ENCODE measurements at places on chromosomes 13 and 19.

GRCh38 chr13:77345150-77345780, 18.4 kb upstream of the MYCBP2 start:
- DNase-seq = no peak

GRCh38 chr19:32469795-32470194, 64.2 kb downstream of the DPY19L3 start:
- no peak for DNase-seq

- no peak for DNase-seq
These were observed 101.6 kb downstream of the IRS2 start for GRCh38 chr13:109684824-109685202.

- no peak for DNase-seq
These were observed 21.5 kb upstream of the MEDAG start for GRCh38 chr13:30884543-30884942.

DNA sequence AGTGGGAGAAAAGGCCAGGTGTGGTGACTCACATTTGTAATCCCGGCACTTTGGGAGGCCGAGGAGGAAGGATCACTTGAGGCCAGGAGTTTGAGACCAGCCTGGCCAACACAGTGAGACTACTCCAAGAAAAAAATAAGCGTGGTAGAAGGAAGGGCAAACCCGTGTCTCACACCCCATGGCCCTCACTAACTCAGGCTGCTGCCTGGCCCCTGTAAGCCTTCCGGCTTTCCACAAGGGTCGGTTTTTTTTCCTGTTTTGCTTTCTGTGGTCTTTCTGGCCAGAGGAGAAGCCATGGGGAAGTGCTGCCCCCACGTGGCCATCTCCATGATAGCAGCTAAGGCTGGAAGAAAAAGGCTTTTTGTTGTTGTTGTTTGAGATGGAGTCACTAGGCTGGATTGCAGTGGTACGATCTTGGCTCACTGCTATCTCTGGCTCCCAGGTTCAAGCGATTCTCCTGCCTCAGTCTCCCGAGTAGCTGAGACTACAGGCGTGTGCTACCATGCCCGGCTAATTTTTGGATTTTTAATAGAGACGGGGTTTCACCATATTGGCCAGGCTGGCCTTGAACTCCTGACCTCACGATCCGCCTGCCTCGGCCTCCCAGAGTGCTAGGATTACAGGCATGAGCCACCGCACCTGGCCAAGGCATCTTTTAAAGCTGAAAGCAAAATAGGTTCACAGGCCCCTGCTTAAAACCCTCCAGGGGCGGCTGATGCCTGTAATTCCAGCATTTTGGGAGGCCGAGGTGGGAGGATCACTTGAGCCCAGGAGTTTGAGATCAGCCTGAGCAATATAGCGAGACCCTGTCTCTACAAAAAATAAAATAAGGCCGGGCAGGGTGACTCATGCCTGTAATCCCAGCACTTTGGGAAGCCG, 7.5 kb upstream of the ARHGEF18 start:
- DNase-seq = peak; percentile 87

DNA sequence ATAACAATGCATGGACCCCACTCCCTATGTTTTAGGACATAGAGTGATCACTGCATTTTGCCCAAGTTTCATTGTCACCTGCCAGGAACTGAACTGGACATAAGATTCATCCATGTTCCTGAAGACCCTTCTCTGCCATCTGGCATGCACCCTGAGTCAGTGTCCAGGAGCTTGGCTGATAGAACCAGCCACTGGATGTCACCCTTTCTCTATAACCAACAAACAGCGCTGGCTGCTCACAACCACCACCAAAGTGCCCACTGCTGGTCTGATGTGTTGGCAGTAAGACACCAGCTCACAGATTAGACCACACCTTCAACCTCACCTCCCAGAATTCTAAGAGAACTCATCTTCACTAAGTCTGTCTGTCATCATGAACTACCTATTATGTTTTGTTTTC, 333.4 kb downstream of the ITGBL1 start:
- no peak for DNase-seq

- no peak for DNase-seq
These were observed 25.9 kb downstream of the LATS2 start for GRCh38 chr13:21035498-21035897.

DNA sequence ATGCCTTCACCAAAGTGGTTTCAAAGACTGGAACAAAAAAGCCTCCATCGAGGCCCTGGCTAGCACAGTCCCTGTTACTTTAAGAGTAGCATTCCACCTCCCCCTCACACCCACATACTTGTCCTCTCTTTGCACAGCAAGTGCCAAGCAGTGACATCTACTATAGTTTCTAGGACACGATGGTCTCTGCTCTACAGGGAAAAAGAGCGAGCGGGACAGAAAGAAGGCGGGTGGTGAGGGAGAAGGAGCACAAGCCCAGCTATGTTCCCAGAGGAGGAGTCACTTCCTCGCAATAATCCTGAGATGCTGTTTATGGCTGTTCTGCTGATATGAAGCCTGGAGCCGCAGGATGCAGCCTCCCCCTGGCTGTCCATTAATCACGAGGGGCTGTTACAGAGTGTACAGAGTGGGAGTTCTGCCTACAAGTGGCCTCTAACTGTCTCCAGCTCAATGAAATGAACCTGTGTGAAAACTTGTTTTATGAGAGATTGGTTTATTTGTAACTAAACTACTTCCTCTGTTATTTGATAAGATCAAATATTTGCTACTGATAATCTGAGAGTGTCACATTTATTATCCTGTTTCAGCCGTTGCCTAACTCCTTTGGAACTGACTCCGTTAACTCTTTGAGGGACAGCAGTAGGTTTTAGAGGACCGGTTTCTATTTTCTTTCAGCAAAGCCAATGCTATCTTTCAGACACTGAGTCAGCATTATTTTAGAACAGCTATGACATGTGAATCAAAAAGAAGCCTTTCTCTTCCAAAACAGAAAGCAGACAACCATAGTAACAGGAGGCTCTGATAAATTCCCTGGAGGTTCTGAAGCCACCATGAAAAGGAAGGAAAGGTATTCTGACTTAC, 208.0 kb downstream of the SPRY2 start:
- peak; percentile 72 for DNase-seq

GRCh38 chr13:114081761-114082681, 50.4 kb downstream of the RASA3 start:
- peak; percentile 55 for DNase-seq

GRCh38 chr19:35491836-35492360, 1.6 kb upstream of the KRTDAP start:
- no peak for DNase-seq

DNA sequence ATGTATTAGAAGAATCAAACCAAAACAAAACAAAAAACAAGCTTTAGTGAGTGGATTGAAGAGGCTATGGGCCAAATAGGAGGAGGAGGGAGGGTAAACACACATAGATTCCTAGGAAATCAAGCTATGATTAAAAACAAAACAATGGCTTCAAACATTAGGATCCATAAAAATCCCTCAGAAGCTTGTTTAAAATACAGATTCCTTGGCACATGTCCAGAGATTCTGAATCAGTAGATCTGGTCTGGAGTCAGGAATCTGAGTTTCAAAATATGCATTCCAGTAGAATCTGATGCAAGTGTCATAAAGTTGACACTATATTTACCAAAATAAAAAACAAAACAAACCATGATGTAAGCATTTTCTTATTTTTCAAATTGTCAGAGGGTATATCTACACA, 692.8 kb upstream of the SGCG start:
- DNase-seq = no peak

DNA sequence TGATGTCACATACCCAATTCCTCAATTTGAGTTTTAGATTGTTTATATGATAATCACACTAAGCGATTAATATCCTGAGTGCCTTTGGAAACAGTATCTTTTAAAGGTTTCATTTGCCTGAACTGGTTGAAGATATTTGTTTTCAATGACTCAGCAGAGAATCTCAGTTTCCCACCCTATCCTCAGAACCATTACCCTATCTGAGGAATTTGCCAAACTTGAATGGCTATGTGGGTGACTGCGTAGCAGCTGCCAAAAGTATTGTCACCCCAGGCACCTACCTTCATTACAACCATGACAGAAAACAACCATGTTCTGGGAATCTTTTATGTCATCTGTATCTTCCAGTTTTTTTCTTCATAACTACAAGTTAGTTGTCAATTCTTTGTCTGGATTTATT, 440.1 kb upstream of the NBEA start:
- no peak for DNase-seq

DNA sequence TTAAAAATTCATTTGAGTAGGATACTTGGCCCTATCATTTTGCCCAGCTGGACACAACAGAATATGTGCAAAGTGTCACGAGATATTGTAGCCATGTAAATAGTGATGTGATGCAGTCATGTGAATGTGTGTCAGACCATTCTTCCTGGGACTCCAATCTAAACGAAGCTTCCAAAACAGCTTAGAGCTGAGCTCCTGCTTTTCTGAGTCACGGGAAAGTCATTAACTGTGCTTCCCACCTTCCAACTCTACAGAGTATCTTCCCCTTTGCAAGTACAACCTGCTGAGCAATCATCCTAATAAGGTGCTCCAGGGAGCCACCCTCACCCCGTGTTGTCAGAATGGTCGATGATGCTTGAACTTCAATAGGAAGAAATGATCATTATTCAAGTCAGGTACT, 294.7 kb downstream of the MYO16 start:
- no peak for DNase-seq

All from upper lobe of right lung (tissue), 1 donor.